GM12878 (cell line): ENCODE measurements at places on chromosomes 3 and 15. TPM values are rescaled to one million over a fixed set of nuclear protein-coding genes. Genes with fewer than 3 reads are reported as not detected.

The LMAN1L gene
- not detected in 2 replicates for polyA plus RNA-seq

- no peaks in the 10 kb centered on the region for H3K27me3 ChIP-seq
- no peak for DNase-seq
- no peaks in the 10 kb centered on the region for H3K4me1 ChIP-seq
- no peaks in the 10 kb centered on the region for H3K36me3 ChIP-seq
- H3K27ac ChIP-seq = no peak overlapping the region
- no peak overlapping the region for H3K4me3 ChIP-seq
These were observed 115.2 kb downstream of the ASB7 start for GRCh38 chr15:100717596-100717995.

The NEK11 gene
- 0.36 and 0.83 TPM in 2 replicates for polyA plus RNA-seq

The IL17RB gene
- polyA plus RNA-seq = 2.9 and 3.0 TPM in 2 replicates

DNA sequence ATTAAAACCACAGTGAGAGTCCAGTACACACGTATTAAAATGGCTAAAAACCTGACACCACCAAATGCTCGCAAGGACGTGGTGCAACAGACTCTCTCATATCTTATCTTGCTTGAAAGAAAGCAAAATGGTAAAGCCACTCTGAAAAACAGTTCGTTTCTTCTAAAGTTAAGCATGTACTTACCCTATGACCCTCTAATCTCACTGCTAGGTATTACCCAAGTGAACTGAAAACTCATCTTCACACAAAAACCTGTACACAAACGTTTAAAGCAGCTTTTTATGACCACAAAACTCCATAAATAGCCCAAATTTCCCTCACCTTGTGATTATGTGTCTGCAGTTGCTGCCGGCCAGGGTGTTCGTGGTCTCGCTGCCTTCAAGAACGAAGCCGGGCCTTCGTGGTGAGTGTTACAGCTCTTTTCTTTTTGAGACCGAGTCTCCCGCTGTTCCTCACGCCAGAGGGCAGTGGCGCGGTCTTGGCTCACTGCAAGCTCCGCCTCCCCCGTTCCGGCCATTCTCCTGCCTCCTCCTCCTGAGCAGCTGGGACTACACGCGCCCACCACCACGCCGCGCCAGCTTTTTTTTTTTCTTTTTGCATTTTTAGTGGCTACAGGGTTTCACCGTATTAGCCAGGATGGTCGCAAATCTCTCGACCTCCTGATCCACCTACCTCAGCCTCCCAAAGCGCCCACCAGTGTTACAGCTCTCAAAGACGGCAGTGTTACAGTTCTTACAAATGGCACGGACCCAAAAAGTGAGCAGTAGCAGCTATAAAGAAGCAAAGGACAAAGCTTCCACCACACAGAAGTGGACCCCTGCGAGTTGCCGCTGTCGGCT is 165.4 kb downstream of the TJP1 start:
- no peak overlapping the region for H3K4me3 ChIP-seq
- no peaks in the 10 kb centered on the region for H3K36me3 ChIP-seq
- H3K27me3 ChIP-seq = no peaks in the 10 kb centered on the region
- no peak for DNase-seq
- H3K4me1 ChIP-seq = no peaks in the 10 kb centered on the region

GRCh38 chr3:154791611-154792010 is 288.5 kb upstream of the MME start:
- H3K36me3 ChIP-seq = no peaks in the 10 kb centered on the region
- no peak overlapping the region for H3K4me3 ChIP-seq
- no peaks in the 10 kb centered on the region for H3K4me1 ChIP-seq
- no peaks in the 10 kb centered on the region for H3K27me3 ChIP-seq
- no peak overlapping the region for H3K27ac ChIP-seq

DNA sequence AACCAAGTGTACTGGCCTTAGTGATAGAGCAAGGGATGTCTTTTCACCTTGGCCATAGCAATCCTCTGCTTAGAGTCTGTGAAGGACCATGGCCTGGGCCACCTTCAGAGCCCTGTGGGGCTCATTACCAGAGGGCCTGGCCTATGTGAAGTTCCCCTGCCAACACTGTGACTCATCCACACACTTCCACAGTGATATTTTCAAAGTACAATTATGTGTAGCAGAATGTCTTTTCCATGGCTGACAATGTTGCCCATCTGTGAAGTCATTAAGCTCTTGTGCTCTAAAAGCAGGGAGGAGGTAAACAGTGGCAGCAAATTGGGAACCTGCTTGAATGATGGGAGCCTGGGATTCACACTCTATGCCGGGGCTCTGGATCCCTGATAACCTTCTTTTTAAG is 12.2 kb upstream of the CACNA1D start:
- no peak overlapping the region for H3K4me3 ChIP-seq
- H3K36me3 ChIP-seq = no peaks in the 10 kb centered on the region
- no peaks in the 10 kb centered on the region for H3K4me1 ChIP-seq
- H3K27ac ChIP-seq = no peak overlapping the region
- DNase-seq = no peak

The ARRDC4 gene
- polyA plus RNA-seq = 0.07 TPM in 1 of 2 replicates, not detected in the other

The MASP1 gene
- polyA plus RNA-seq = not detected in 2 replicates

DNA sequence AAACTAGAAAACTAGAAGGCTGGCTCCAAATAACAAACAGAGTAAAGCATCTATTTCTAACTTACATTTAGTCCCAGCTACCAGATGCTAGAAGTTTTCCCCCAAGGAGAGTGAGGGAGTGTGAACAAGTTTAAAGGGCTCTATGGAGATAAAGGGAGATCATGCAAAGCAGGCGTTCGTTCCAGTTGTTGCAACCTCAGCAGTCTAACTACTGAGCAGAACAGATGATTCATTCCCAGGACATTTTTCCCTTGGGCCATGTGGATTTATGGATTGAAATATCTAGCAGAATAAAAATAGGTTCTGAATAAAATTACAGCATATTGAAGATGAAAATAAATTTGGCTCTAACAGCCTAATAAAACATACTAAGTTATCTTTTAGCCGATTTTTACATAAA is 154.8 kb upstream of the TTC14 start:
- no peak overlapping the region for H3K27ac ChIP-seq
- H3K4me3 ChIP-seq = no peak overlapping the region
- H3K4me1 ChIP-seq = no peaks in the 10 kb centered on the region
- H3K36me3 ChIP-seq = no peaks in the 10 kb centered on the region
- DNase-seq = no peak

DNA sequence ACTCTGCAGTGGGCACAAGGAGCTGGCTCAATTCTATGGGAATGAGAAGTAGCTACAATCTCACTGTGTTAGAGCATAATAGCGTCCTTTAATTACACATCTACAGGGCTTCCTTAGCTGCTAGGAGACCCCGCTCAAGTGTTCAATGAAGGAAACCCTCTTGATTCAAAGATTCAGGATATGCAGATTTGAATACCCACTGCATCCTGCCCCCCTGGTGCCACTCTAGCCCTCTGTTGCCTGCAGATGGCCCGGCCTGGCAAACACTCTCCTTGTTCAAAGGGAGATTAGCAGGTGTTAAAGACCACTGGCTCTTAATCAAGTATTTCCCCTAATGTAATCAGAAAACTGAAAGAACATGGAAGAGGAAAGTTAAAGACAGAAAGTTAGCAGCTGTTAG is 356.6 kb downstream of the VGLL3 start:
- DNase-seq = no peak
- H3K4me3 ChIP-seq = no peak overlapping the region
- no peak overlapping the region for H3K27ac ChIP-seq
- no peaks in the 10 kb centered on the region for H3K4me1 ChIP-seq
- no peaks in the 10 kb centered on the region for H3K27me3 ChIP-seq

- peak overlapping the region; percentile 95 for H3K27ac ChIP-seq
- H3K27me3 ChIP-seq = no peaks in the 10 kb centered on the region
These were observed 62.4 kb upstream of the MEF2A start for GRCh38 chr15:99503411-99503810.

The DTX3L gene
- 17.4 and 21.5 TPM in 2 replicates for polyA plus RNA-seq

The LRRC31 gene
- not detected in 2 replicates for polyA plus RNA-seq

GRCh38 chr15:91737151-91737818 is 116.2 kb upstream of the SLCO3A1 start:
- H3K27me3 ChIP-seq = no peaks in the 10 kb centered on the region; the same call in 1 of the 2 replicates
- no peaks in the 10 kb centered on the region for H3K36me3 ChIP-seq

The ANKUB1 gene
- 0.09 TPM in 1 of 2 replicates, not detected in the other for polyA plus RNA-seq

DNA sequence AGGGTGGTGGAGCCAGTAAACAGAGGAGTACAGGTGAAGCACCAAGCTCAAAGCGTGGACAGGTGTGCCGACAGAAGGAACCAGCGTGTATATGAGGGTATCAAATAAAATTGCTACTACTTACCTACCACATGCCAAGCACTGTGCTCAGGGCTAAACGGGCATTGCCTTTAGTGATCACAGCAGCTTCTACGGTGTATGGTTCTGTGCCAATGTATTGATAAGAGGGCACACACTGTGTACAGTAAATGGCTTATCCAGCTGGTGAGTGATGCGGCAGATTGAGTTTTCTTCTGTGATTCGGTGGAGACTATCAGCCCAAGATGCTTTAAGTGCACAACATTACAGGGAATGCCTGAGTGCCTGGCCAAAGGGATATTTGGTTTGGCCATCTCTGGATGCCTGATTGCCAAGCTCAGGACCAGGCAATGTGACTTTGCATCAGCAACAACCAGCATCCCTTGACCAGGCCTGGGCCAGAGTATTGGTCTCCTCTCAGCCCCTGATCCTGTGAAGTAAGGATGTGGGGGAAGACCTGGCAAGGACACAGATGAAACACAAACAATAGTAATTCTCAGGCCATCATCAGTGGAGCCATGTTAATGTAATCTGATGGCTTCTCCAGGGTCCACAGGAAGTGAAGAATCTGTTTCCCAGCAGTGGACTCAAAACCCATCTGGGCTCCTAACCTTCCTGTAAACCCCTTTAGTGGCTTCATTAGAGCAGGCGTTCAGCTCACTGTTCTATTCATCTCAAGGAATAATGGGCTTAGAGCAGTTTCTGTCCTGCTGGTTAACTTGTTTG is 14.1 kb downstream of the STARD5 start:
- H3K27me3 ChIP-seq = no peaks in the 10 kb centered on the region
- no peak for DNase-seq
- H3K4me3 ChIP-seq = no peak overlapping the region
- no peak overlapping the region for H3K27ac ChIP-seq
- H3K4me1 ChIP-seq = peaks cover 30% of the 10 kb centered on the region

DNA sequence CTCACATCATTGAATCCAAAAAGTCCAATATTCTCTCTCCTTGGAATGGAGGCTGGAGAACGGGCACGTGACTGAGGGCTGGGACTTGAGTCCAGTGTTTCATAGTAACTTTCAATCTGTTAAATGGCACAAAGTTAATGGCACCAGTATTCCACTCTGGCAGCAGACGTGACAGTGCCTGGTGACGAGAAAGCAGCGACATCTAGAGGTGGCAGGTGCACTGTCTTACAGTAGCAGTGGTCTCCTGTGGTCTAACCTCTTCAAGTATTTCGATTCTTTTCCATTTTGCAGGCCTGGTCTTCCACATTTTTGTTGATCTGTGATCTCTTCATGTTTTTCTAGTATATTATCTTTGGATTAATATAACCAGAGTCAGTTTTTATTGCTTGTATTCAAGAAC is 107.1 kb downstream of the OXSM start:
- H3K27ac ChIP-seq = no peak overlapping the region
- no peaks in the 10 kb centered on the region for H3K4me1 ChIP-seq
- no peak for DNase-seq
- no peaks in the 10 kb centered on the region for H3K36me3 ChIP-seq
- H3K4me3 ChIP-seq = no peak overlapping the region
- H3K27me3 ChIP-seq = no peaks in the 10 kb centered on the region

- no peak overlapping the region for H3K27ac ChIP-seq
- no peak for DNase-seq
- H3K27me3 ChIP-seq = no peaks in the 10 kb centered on the region
- H3K36me3 ChIP-seq = no peaks in the 10 kb centered on the region
These were observed 66.1 kb upstream of the DLG1 start for GRCh38 chr3:197364410-197365071.

- H3K4me3 ChIP-seq = peak overlapping the region; percentile 82
- H3K27me3 ChIP-seq = no peaks in the 10 kb centered on the region
- H3K27ac ChIP-seq = peak overlapping the region; percentile 87
- H3K4me1 ChIP-seq = peaks cover 13% of the 10 kb centered on the region
- no peak for DNase-seq
- H3K36me3 ChIP-seq = no peaks in the 10 kb centered on the region
These were observed 1.0 kb downstream of the NGRN start for GRCh38 chr15:90266485-90266884.

The CDHR4 gene
- not detected in 2 replicates for polyA plus RNA-seq

- H3K27me3 ChIP-seq = no peaks in the 10 kb centered on the region; the same call in 1 of the 2 replicates
- no peaks in the 10 kb centered on the region for H3K4me1 ChIP-seq
- H3K4me3 ChIP-seq = no peak overlapping the region
- no peaks in the 10 kb centered on the region for H3K36me3 ChIP-seq
These were observed 64.2 kb downstream of the MOBP start for GRCh38 chr3:39531665-39532064.

DNA sequence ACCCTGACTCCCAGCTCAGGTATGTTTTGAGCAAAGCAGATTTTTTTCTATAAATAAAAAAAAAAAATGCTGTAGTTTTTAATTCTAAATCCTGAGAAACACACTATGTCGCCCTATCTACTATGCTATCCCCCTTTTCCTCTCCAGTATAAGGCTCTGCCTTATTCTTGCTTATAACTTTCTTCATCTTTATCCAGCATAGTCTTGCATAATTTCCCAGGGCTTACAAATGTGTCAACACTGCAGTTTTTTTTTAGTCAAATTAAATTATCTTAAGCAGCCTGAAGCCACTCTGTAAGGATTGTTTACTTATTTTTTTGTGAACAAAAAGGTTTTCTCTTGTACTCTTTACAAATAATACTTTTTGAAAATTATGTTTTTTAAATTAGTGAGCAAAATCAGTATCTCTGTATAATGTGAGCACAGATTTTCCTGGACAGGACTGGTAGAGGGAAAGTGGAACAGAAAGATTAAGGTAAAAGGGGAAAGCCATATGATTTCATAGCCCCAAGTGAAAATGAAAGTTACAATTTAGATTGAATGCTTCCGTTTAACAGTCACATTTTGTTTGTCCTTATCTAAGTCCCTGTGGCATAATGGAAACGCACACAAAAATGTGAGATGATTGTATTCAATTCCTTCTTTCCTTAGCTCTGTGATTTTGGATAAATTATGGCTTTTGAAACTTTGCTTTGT is 5.6 kb upstream of the PYDC2 start:
- peak; percentile 5 for DNase-seq
- no peaks in the 10 kb centered on the region for H3K4me1 ChIP-seq
- H3K27me3 ChIP-seq = no peaks in the 10 kb centered on the region

The SLC22A13 gene
- not detected in 2 replicates for polyA plus RNA-seq

GRCh38 chr3:18442756-18443664 is 17.9 kb upstream of the SATB1 start:
- peaks cover 13% of the 10 kb centered on the region for H3K27me3 ChIP-seq
- no peaks in the 10 kb centered on the region for H3K4me1 ChIP-seq
- H3K27ac ChIP-seq = no peak overlapping the region

GRCh38 chr3:154782151-154782550 is 298.0 kb upstream of the MME start:
- no peaks in the 10 kb centered on the region for H3K27me3 ChIP-seq
- no peak for DNase-seq
- H3K36me3 ChIP-seq = no peaks in the 10 kb centered on the region
- no peak overlapping the region for H3K4me3 ChIP-seq
- H3K27ac ChIP-seq = no peak overlapping the region

DNA sequence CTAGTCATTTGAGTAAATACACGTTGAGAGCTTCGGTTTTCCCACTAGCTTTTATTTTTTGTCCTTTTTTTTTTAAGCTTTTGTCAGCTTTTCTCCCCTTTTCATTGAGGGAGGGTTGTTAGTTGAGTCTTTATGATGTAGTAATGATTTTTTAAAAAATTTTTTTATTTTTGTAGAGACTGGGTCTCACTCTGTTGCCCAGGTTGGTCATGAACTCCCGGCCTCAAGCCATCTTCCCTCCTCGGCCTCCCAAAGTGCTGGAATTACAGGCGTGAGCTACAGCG is 688 bp downstream of the ZSCAN2 start:
- H3K27me3 ChIP-seq = no peaks in the 10 kb centered on the region
- H3K36me3 ChIP-seq = peaks cover 9% of the 10 kb centered on the region; the same call in 1 of the 2 replicates
- no peak for DNase-seq
